IgD-negative memory B cell (primary cell): ENCODE measurements at places on chromosomes 5 and 9. TPM values are rescaled to one million over a fixed set of nuclear protein-coding genes. Genes with fewer than 3 reads are reported as not detected.

Gene GPR150
- 0.66 TPM for polyA plus RNA-seq

Gene SLC1A1
- polyA plus RNA-seq, result not detected

Gene FYB1
- 11.6 TPM for polyA plus RNA-seq

Gene DBH
- polyA plus RNA-seq, result not detected

Gene PALM2AKAP2
- polyA plus RNA-seq, result 0.18 TPM

Gene ACSL6
- polyA plus RNA-seq, result 0.11 TPM

Gene ACTBL2
- not detected for polyA plus RNA-seq

Gene SLC6A18
- polyA plus RNA-seq, result not detected

Gene INSL4
- not detected for polyA plus RNA-seq

Gene SLC23A1
- polyA plus RNA-seq, result not detected

Gene IL3
- not detected for polyA plus RNA-seq

Gene ANKRD20A1
- polyA plus RNA-seq, result not detected
